ENCODE measurements at places on chromosomes 6 and 20.

- no peak for DNase-seq
These were observed 708.7 kb downstream of the UTRN start for GRCh38 chr6:144993870-144994269.

GRCh38 chr6:6861995-6862394 is 245.8 kb upstream of the RREB1 start:
- no peak for DNase-seq

- DNase-seq: no peak
These were observed 70.1 kb downstream of the RNF144B start for GRCh38 chr6:18457065-18457737.

DNA sequence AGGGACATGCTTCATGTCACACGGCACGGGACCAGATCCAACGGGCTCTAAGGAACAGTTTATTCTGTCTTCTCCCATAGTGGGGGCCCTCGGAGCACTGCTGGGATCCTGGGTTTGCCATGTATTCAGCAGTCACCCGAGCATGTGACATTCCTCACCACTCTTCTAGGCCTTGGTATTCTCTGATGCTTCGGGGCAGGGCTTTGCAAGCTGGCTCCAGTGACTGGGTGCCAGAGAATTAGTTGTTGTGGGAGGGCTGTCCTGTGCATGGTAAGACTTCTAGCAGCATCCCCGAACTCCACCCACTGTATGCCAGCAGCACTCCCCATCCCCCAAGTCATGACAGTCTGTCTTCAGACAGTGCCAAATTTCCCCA is 5.4 kb downstream of the CCN5 start:
- DNase-seq: no peak

DNA sequence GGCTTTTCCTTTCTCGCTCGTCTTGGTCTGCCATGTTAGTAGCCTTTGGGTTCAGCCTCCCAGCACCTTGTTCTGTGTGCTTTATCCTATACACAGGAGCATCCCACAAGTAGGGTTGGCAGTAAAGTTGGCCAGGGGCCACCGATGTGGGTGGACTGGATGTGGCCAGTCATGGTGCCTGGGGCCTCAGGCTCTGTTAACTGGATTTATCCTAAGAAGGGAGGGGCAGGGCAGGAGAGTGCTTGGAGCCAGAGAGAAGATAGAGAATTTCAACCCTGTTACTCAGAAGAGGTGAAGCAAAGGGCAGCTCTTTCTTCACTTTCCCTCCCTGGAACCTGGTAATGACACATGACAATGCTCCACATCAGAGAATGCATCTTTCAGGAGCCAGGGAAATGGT is 14.1 kb upstream of the SIRPB2 start:
- no peak for DNase-seq

GRCh38 chr20:57193094-57193493 is 73.3 kb downstream of the BMP7 start:
- no peak for DNase-seq

DNA sequence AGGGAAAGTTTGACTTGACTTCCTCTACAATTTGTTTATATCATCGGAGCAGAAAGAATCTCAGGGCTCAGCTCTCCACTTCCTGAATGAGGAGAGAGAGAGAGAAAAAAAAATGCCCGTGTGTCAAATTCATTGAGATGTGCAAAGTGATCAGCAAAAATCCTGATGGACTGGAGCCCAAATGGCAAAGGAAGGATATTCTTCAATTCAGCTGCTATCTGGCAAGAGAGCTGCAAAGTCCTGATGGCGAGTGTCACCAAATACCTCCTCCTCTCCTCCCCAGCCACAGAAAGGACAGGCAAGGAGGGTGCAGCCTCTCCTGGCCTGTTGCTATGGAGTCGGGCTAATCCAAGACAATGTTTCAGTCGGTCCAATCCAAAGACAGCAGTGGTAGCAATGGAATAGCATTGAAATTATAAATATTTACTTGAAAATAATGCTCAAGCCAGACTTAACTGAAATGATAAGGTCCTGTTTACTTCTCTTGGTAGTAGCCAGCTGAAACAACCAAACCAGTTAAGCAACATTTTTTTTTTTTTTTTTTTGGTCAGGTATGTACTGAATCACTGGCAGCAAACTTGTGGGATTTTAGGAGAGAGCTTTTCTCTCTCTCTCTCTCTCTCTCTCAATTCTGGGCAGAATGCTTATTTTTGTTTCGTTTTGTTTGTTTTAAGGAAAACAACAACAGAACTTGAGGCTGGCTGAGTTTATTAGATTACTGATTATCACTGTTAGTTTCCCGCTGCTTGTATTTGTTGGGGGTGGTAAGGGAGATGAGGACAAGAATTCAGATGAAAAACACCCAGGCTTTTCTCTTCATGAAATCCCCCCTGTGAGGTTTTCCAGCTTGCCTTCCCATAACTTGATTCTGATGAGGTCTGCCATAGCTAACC is 204.2 kb downstream of the BCAS1 start:
- no peak for DNase-seq

DNA sequence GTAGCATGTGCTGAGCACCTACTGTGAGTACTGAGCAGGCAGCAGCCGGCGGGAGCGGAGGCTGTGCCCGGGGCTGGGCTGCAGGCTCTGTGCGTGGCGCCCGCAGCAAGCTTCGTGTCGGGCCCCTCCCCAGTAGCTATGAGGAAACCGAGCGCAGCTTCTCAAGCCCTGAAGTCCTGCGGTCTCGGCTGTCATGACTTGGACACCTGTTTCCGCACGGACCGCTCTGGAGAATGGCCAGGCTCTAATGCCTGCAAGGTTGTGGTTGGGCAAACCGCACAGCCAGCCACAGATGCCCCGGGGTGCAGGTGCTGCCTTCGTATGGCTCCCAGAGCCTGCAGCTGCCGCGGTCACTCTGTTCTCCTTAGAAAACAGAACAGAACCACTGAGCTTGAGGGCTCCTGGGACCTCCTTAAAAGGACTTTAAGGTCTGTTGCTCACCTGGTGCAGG is 33.7 kb downstream of the PYGB start:
- no peak for DNase-seq

GRCh38 chr6:125814481-125814880 is 23.7 kb downstream of the NCOA7 start:
- no peak for DNase-seq

- no peak for DNase-seq
These were observed 433.3 kb downstream of the UTRN start for GRCh38 chr6:144718431-144718830.

DNA sequence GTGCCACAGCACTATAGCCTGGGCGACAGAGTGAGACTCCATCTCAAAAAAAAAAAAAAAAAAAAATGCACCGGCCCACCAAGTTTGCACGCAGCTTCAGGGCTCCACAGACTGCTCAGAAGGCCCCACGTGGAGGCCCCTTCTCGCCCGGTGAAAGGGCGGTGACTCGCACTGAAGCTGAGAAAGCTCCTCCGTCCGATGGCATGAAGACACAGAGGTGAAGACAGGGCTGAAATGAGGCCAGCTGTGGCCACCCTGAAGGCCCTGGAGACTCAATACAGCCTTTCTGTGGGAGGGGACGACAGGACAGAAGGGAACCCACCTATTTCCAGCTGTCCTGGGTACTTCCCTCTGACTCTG is 84.0 kb downstream of the PTPN1 start:
- DNase-seq: no peak

- no peak for DNase-seq
These were observed 137.6 kb upstream of the MARCKS start for GRCh38 chr6:113719545-113719944.
